ENCODE measurements at places on chromosomes 3 and 15.

GRCh38 chr3:60131618-60132017 is 1081.8 kb upstream of the CFAP20DC start:
- DNase-seq: no peak

- DNase-seq: no peak
These were observed 29.7 kb downstream of the SLC4A7 start for GRCh38 chr3:27454461-27454860.

GRCh38 chr3:139611528-139611927 is 66.2 kb downstream of the NMNAT3 start:
- no peak for DNase-seq

DNA sequence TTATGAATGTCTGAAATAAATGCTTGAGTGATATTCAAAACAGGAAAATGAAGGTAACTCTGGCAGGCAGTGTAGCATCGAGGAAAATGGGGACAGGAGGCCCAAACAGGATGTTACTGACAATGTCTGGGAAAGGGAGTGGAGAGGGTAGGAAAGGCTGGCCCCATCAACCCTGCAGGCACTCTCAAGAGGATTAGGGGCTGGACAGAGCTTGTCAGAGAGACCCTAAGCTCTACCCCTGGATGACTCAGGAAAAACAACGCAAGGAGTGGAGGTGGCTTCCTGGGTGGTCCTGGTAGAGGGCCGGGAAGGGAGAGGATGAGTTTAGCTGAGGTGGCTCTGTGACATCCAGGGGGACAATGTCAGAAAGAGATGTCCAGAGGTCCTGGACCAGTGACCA is 106.0 kb downstream of the RYK start:
- no peak for DNase-seq

DNA sequence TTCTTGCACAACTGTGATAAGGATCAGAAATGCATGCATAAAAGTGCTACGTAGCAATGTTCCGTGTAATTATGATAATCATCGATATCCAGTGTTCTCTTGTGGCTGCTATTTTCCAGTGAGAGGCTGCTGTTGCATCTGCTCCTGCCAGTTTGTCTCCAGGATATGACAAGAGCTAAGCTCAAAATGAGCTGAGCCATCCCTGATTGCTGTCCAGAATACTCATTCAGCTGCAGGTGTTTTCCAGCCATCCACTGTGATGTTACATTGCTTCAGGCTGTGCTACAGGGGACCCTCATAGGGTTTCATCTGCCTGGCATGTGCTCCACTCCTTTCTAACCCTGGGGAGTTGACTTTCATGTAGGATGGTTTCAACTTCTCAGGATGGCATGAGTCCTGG is 976.0 kb downstream of the ROBO1 start:
- DNase-seq: no peak

GRCh38 chr3:39639344-39640236 is 169.8 kb upstream of the MYRIP start:
- no peak for DNase-seq

- DNase-seq: no peak
These were observed 525.5 kb downstream of the ZIC1 start for GRCh38 chr3:147934451-147935180.

DNA sequence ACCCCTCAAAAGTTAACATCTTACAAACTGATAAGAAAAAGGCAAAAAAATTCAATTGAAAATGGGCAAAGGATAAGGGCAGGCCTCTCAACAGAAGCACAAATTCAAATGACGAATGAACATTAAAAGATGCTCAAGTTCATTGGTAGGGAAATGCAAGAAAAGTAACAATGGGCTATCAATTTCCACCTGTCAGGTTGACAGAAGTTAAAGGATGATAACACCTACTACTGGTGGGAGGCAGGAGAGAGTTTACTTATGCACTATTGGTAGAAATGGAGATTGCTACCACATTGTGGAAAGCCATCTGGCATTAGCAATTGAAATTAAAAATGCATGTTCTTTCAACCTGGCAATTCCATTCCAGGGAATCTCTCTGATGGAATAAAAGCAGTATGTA is 35.6 kb upstream of the TNFAIP8L3 start:
- no peak for DNase-seq
